ENCODE measurements at places on chromosomes 16 and 17.

GRCh38 chr16:24428756-24429155, 110.6 kb upstream of the RBBP6 start:
- DNase-seq, result no peak

DNA sequence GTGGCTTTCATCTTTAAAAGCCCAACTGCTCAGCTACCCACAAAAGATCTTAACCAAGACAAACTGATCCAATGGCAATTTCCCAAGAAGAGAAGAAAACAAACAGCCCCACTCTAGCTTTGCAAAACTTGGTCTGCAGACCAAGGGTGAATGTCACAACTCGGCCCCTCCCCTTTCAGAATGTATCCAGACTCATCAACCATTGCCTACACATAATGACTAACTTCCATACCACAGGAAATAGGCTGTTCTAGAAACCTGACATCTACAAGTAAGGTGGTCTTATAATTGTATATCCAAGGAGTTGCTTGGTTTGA, 16.0 kb downstream of the DCUN1D3 start:
- peak; percentile 24 for DNase-seq

DNA sequence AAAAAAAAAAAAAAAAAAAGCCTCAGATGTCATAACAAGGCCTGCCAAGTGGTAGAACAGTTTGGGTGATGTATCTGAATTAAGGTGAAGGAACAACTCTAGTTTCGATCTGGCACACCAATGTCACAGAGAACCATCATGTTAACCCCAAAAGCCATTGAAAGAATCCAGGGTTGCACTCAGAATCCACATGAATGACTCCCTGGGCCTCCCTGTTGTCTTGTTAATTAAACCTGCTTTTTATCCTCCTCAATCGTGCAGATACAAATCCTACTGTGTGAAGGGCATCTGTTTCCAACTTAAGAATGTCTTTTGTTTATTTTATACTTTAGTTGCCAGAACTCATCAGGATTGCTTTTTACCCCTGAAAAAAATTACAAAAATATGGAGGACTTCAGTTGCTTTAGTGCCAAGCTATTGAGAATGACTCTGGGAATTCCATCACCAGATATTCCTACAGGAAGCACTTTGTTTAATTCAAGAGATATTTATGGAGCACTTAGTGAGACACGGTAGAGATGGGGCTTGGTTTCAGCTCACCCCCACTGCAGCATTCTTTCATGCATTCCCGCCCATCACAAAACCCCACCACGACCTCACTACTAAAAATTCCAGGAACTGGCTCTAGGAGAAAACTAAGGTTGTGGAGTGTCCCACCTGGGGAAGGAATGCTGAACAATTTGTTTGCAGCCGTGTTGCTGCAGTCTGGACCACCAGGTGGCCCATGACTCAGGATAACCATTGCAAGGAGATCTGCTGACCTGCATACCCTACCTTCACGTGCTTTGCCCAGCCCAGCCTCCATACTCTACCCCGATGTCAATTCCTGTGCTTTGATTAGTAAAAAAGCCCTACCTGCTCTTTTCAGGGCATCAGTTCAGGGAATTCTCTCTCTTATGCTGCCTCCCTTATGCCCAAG, 63.8 kb upstream of the GPRC5B start:
- DNase-seq, result no peak

DNA sequence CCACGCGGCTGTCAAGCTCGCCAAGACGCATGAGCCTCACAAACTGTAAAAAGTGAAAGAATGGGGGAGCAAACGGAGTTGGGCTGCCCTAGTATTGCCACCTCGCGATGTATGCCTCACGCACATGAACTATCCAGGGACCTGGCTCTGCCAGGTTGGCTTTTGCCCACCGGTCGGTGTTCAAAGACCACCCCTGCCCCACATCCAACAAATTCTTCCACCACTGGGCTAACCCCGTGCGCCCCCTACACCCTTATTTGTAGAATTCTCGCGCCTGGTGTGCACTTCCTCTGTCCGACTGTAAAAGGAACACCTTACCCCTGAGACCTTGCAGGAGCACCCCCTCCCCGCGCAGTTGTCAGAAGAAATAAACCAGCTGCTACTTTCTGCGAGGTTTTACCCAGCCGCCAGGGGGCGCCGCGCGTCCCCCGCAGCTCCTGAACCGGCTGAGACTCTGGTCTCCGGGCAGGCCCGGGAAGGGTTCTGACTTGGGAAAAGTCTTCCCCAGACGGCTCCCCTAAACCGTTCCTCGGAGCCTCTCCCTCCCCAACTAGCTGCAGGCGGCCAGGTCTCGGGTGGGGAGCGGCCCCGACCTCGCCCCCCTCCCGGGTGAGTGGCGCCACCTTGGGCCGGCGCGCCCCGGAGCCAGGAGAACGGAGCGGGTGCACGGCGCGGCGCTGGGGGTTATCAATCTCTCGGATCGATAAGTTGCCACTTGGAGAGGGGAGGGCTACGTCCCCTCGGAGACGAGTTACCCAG, 1.7 kb upstream of the ZNF423 start:
- peak; percentile 73 for DNase-seq

- DNase-seq, result no peak
Measured at GRCh38 chr16:56311208-56312027, 113.9 kb downstream of the AMFR start.

- DNase-seq, result no peak
Measured at GRCh38 chr16:6341981-6342380, 990.7 kb upstream of the RBFOX1 start.

- peak; percentile 75 for DNase-seq
Measured at GRCh38 chr17:40086150-40087044, 14.0 kb downstream of the NR1D1 start.

GRCh38 chr17:54694287-54694887, 206.3 kb upstream of the TOM1L1 start:
- no peak for DNase-seq

GRCh38 chr17:2194889-2195335, 108.7 kb downstream of the SMG6 start:
- DNase-seq, result no peak

DNA sequence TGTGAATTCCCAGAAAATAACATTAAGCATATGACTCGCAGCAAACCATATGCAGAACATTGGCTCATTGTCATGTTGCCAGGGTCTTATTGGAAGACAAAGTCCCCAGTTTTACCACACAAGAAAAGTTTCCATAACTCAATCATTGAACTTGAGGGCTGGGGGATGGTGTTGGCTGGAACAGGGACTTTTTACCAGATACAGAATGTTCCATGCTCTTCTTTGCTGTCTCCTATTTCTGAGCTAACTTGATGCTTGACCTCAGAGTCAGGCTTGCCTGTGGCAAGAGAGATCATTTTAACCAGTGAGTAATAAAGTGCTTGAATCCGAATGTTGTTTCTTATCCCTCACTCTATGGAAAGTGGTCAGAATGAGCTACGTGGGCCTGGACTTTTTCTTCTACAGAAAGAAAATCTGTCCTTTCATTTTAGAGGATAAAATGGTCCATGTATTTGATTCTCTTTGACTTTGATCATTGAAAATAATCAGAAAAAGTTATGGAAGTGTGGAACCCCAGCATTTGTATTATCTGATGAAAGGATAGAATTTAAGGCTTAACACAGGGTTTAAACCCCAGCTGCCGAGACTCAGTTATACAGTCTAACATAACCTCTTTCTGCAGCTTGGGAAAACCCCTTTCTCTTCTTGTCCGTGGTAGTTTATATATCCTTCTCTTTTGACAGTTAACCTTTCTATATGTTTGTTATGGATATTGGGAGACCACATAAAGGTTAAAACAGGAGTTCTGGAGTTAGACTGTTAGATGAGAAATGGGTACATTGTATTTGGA, 67.0 kb downstream of the TUBD1 start:
- peak; percentile 64 for DNase-seq

- no peak for DNase-seq
Measured at GRCh38 chr17:57120814-57121213, 35.8 kb downstream of the AKAP1 start.

DNA sequence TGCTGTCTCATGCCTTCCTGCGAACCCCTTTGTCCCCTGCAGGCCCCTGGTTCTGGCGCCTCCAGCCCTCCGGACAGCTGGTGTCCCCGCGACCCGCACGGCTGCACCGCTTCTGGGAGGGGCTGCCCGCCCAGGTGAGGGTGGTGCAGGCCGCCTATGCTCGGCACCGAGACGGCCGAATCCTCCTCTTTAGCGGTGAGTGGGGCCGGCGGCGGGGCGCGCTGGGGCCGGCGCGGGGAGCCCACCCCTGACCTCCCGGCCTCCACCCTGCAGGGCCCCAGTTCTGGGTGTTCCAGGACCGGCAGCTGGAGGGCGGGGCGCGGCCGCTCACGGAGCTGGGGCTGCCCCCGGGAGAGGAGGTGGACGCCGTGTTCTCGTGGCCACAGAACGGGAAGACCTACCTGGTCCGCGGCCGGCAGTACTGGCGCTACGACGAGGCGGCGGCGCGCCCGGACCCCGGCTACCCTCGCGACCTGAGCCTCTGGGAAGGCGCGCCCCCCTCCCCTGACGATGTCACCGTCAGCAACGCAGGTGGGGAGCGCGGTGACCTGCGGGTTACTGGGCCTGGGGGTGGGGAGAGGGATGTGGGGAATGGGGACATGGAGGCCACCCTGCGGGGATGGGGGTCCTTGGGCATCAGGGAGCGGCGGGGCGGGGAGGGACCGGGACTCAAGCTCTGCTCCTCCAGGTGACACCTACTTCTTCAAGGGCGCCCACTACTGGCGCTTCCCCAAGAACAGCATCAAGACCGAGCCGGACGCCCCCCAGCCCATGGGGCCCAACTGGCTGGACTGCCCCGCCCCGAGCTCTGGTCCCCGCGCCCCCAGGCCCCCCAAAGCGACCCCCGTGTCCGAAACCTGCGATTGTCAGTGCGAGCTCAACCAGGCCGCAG, 7.1 kb upstream of the IL32 start:
- DNase-seq, result peak; percentile 72

- peak; percentile 61 for DNase-seq
Measured at GRCh38 chr16:71426069-71426879, 15.6 kb downstream of the TLE7 start.

- DNase-seq, result no peak
Measured at GRCh38 chr17:42283241-42284023, 4.9 kb upstream of the STAT5A start.

DNA sequence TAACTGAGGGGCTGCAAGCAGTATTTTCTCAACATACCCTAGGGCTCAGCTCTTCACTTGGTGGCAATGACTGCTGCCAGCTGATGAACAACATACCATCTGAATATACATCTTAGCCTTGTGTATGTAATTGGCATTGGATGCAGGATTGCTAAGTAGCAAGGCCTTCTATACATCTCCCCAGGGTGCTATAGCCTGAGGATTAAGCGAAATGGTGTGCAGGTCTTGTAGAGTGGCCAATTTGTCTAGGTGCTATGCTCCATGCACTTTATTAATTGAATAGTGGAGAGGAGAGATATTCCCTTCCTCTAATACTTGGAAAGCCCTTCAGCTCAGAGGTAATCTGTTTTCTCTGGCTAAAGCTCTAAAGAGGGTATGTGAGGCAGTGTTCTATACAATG, 71.9 kb downstream of the KIF2B start:
- no peak for DNase-seq

DNA sequence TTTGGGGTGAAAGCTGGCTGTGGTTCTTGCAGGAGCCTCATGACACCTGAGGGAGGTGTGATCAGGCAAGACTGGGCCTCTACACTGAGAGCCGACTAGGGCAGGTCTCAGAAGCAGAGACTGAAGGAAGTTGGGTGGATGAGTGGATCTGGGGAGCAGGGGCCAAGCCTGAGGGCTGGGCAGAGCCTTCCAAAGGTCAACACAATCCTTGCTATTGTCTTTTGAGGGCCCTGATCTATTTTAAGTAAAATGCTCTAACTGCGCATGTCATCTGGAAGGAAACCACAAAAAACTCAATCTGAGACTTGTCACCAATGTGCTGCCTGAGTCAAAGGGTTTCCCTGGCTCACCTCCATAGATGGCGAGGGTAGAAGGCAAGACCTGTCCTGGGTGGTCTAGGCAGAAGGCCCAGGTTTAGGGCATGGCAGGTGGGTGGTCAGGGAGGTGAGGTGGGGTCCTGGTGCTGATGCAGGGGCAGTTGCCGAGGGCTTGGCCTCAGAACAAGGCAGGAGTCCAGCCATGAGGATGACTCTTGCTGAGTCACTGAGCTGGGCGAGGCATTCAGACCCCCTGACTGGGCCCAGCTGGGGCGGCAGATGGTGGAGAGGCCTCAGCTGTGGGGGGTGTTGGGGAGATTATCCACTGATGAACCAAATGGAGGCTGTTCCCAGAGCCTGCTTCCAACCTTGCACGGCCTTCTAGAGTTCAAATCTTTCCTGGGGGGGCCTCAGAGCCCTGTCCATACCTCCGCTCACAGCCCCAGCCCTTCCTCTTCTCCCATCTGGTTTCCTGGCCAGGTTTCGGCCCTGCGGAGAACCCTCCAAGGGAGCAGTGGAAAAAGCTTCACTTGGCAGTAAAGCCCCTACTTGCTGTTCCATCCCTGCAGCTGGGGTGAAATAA, 5.1 kb downstream of the MVP start:
- DNase-seq, result peak; percentile 73

DNA sequence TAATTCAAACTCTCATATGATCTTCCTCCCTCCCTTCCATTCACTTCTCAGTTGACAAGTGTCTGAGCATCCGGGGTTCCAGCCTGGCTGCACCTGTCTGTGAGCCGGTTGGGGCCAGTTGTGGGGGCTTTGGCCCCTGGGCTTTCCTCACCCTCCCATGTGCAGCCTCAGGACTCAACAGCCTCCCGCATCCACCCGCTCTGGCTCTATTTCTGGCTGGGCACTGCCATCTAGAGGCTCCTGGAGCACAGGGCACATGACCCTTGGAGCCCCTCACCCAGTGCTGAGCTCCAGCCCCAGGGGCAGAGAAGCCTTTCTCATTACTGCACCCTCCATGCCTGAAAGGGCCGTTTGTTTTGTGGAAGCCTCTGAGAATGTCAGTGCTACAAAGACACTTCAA, 43.3 kb downstream of the HAPSTR1 start:
- peak; percentile 70 for DNase-seq

GRCh38 chr17:40951011-40951622, 13.7 kb upstream of the KRT23 start:
- no peak for DNase-seq

GRCh38 chr17:77815127-77815905, 143.2 kb upstream of the TNRC6C start:
- DNase-seq, result no peak

DNA sequence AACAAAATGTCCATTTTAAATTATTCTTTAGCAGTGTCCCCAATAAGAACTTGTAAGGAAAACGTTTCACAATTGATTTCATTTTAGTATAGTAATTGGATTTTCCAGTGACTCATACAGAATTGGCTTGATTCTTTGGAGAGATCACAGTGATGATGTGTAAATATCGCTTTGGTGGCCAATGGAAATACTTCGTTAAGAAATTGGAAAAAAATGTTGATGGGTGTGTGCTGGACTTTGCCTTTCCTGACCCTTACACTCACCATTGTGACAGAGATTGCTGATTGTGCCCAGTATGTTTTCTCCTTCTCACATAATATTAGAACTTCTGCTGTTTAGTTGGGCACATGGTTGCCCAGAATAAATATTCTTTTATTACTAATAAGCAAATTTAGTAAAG, 7.4 kb upstream of the EFCAB13 start:
- DNase-seq, result no peak

- DNase-seq, result no peak
Measured at GRCh38 chr17:76087531-76087930, 8.5 kb downstream of the ZACN start.
